ENCODE measurements at places on chromosomes 1 and 21.

DNA sequence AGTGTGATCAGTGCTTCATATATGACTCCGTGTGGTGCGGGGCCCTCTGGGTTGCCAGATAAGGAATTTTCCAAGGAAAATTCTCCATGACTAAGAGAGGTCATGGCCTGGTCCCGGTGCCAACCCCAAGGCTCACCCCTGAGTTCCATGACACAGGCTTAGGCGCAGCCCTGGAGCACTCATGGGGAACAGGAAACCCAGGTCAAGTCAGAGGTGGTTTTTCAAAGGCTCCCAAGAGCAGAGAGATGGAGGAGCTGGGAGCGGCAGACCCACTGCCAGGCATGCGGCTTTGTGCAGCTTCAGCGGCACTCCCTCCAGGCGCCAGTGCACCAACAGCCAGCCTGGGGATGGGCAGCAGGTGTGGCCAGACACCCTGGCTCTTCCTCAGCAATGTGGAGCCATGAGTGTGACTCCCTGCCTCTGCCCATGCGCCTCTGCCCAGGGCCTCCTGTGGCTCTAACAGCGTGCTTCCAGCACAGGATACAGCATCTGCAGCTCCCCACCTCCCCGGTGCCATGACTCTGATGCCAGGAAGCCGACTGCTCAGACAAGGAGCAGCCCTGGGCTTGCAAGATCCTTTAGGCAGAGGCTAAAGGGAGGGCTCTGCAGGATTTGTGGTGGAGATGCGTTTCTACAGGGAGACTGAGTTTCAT, 47.3 kb downstream of the GPR161 start:
- DNase-seq = no peak

DNA sequence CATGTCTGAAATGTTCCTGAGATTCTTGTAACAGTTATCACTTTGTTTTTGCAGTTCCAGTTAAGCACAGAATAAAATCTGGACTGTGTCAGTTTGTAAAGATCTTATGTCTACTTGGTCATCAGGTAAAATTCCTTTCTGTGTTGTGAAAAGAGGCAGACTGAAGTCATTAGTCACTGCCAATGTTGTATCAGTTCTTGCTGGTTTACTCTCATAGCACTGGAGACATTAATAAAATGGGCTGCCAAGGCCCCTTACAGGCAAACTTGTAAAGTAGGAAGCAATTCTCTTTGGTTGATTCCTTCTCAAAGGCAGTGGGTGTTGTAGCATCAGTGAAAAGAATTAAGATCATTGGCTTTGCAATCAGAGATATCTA, 61.4 kb upstream of the ST6GALNAC3 start:
- DNase-seq = no peak

- no peak for DNase-seq
Measured at GRCh38 chr1:221987860-221988520, 246.1 kb upstream of the DUSP10 start.

GRCh38 chr1:232136136-232136535, 493.8 kb downstream of the SIPA1L2 start:
- DNase-seq = no peak

Measured in NCI-H2081 treated with DMSO at 0.1 percent for 48 hours (cell line).